Pons (tissue), 1 donor: ENCODE measurements at places on chromosomes 1 and 21.

- no peak for DNase-seq
Observed at GRCh38 chr1:181632492-181632891, 149.2 kb downstream of the CACNA1E start.

DNA sequence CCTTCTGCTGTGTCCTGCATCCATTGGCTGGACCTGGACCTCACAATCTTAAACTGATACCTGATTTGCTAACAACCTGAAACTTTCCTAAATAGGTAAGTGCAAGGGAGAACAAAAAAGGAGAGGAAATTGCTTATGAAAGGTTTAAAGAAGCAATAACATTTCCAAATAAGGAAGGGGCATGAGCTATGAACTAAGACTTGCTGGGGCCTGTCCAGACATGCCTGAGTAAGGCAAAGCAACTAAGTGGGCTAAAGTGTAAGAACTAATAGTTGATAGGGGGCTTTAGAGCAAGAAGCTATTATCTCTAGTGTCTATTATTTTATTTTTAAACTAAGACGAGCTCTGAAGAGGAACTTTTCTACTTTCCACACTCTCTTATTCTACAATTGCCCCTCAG lies 11.6 kb downstream of the JMJD4 start:
- no peak for DNase-seq

DNA sequence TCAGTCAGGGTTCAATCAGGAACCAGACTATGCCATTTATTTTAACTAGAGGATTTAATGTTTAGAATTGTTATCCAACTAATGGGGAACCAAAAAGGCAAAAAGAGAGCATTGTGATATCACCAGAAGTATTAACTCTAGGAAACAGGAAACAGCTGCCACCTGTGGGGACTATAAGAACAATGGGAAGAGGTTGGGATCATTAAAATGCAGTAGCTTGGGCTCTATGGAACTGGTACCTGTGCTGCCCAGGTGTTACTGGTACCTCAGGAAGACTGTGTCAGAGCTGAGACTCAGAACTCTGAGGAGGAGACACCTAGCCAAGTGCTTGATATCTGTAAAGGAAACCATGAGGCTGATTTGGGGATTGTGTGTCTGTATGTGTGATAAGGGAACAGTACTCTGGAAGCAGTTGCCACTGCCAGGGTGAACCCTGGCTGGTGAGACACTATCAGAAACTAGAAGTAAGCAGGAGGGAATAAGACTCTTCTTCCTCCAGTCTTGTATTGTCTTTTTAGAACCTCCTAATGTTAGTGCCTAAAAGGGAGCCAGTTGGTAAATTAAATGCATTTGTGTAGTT lies 49.4 kb downstream of the MAN1A2 start:
- DNase-seq, result no peak

DNA sequence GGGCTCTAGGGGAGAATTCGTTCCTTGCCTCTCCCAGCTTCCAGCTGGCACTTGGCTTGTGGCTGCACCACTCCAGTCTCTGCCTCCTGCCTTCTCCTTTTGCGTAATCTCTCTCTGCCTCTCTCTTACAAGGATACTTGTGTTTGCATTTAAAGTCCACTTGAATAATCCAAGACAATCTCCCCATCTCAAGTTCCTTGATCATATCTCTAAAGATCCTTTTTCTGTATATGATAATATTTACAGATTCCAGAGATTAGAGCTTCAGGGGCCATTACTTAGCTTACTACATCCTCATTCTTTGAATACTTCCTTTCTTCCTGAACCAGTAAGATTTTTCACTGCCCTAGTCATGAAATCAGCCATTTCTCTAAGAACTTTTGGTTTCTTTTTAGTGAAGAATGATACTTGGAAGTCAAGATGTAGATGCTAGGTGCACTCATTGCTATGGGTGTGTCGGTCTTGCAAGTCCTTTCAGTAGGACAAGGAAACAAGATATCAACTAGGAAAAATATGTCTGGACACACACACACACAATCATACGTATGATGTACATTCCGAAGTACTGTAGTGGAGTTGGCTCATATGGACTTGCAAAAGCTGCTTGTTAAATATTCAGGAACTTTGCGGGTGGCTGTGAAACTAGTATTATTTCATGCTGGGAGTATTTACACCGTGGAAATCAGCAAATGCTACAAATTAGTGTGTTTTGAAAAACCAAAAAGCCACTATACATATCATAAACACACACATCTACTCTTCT lies 20.8 kb upstream of the RLF start:
- no peak for DNase-seq

DNA sequence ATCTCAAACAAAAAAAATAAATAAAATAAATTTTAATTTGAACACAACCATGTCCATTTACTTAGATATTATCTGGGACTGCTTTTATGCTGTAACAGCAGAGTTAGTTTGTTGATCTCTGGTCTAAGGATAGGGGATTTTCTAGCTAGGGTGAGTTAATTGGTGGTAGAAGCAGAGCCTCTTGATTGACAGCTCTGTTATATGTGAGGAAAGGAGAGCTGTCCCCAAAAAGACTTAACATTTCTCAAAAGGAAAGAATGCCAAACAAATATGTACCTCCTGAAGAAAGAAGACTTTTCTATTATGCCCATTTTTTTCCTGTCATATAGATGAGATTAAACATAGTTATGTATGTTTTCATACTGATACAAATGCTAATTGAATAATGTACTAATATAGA lies 37.8 kb downstream of the MAN1A2 start:
- no peak for DNase-seq

GRCh38 chr1:87394513-87394912 lies 65.8 kb downstream of the LMO4 start:
- DNase-seq, result no peak

DNA sequence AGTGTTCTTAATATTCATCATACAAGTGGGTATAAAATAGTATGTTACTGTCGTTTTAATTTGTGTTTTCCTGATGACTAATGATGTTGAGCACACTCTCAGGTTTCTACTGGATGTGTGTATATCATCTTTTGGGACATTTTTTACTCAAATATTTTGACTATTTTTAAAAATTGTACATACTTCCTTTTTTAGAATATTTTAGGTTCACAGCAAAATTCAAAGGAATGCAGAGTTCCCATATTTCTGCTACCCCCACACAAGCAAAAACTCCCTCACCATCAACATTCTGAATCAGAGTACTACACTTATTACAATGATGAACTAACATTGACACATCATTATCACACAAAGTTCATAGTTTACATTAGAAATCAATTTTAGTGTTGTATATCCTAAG lies 114.5 kb downstream of the DPYD start:
- DNase-seq, result no peak

DNA sequence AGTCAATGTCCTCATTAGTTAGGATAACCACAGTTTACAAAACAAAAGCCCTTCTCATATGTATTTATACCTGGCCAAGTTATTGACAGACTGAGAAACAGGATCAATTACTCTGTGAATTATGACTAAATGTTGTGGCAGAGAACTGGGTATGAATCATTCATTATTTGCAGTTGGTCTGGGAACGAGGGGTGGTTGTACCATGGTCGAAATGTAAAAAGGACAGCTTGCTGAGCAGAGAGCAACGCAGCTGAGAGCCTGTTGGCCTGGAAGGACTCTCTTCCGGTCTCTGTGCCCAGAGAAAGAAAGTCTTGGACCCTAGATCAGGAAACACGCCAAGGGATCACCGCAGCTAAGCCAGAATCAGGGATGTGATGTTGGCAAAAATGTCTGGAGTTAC lies 169.6 kb downstream of the DISC1 start:
- DNase-seq, result no peak
